ENCODE measurements at places on chromosomes 6 and 20.

GRCh38 chr6:158150701-158151100 lies 17.4 kb downstream of the SERAC1 start:
- no peak for DNase-seq

GRCh38 chr6:52731719-52732118 lies 31.6 kb downstream of the GSTA2 start:
- no peak for DNase-seq

DNA sequence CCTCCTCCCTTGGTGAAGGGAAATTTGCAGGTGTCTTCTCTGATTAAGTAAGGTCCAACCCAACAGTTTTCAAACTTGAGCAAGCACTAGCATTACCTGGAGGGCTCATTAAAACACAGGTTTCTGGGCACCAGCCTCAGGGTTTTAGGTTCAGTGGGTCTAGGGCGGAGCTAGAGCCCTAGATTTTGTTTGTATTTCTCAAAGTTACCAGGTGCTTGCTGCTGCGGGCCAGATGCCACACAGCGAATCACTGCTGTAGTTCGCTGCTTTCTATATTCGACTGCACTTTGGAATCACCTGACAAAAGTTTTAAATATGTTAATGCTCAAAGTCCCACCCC lies 869 bp downstream of the COL21A1 start:
- DNase-seq = no peak

DNA sequence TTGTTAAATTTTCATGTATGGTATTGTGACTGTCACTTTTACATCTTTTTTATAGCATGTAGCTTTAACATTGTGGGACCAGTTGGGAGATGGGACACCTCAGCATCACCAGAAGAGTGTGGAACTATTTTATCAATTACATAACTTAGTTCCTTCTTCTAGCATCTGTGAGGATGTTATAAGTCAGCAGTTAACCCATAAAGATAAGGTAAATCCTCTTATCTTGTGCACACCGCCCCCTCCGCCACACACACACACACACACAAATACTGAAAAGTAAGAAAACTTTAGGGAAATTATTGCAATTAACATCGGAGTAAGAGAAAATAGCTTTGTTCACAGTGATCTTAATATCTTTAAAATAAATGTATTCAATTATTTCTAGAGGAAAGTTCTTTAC lies 60.9 kb downstream of the PGM3 start:
- peak; percentile 1 for DNase-seq

DNA sequence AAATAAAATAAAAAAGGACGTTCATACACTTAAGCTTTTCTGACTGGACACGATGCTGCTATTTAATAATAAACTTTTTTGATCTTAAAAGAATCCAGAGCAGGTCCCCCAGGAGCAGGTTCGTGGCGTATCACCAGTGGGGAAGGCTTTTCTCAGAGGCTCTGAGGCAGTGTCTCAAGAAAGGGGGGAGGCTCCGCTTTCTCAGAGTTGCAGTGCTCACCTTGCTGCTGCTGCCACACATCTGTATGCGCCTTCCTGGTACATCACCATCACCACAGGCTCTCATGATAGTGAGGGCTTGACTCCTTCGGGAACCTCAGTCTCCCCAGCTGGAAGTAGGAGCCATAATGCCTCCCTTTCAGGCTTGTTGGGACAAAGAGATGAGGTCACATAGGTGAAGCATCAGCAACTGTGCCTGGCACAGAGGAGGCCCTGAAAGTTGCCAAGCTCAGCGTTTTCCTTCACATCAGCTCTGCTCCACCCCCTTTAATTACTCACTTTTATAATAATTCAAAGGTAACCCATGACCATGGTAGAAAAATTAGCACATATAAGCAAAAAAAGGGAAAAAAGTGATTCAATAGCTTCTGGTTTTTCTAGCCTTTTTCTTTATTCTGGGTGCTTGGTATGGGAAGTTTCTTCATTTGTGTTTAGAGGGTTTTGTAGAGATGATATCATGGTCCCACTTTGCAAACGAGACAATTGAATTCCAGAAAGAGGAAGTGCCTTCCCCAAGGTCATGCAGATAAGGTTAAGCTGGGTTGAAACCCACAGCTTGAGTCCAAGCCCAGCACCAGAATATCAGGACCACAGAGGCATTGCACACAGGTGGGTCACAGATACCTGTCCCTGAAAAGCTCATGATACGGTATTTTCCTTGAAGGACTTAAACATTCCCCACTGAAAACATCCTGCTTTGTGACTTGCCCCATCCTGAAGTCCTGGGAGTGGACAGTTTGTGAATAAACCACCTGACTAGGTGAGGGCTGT lies 24.5 kb downstream of the SRSF3 start:
- DNase-seq = no peak

DNA sequence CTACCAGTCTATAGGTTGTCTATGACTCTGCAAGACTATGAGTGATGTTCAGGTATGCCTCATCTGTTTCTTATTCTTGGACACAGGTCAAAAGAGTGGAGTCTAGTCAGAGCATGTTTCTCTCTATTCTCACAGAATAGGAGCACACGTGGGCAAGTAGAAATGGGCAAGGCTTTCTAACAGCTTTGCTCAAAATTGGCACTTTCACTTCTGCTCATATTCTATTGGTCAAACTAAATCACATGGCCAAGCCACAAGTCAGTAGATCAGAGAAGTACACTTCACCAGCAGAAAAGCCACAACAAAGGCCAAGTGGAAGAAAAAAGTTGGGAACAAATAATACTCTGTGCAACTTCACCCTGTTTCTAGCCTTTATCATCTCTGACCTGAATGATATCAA lies 354.5 kb upstream of the SYNCRIP start:
- no peak for DNase-seq

DNA sequence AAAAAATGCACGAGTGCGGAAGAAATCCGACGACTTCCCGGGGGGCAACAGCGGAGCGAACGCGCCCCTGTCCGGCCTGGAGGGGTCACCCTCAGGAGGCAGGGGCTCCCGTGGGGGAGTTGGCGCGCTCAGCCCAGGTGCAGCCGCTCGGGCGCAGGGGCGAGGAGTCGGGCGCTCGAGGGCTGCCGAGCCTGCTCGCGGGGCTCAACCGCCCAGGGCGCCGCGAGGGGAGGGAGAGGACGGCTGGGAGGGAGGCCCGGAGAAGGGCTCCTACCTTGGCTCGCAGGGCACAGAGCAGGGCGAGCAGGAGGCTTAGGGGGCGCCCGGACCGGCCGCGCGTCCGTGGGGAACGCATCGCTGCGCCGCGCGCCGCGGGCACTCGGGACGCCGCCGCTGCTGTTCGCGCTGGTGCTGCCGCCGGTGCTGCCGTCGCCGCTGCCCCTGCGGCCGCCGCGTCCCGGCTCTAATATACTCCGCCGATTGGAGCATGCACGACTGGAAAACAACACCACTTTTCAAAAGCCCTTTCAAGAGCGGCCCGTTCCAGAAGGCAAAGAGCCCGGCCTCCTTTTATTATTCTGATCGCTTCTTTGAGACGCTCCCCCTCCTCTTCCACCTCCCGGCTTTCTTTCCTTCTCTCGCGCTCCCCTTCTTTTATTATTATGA lies 490 bp downstream of the JAG1 start:
- peak; percentile 62 for DNase-seq

- no peak for DNase-seq
Observed at GRCh38 chr6:85041376-85041775, 277.0 kb upstream of the TBX18 start.

DNA sequence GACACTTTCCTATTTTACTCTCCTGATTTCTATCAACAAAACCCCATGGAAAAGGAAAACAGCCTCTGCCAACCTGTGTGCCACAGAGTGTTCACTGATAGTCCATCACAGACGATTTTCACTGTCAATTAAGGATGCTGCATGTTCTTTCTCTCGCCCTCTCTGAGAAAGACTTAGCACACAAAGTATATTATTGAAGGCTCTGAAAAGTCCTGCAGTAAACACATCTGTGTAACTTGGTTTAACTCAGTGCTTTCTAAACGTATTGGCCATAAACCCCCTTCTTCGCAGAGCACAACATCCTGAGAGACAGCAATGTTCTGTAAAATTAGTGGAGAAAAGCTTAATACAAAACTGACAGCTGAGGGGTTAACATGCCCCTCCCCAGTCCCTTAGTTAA lies 26.6 kb downstream of the MDGA1 start:
- DNase-seq = no peak
